ENCODE measurements at places on chromosomes 16 and 17.
A peak's percentile ranks its signal among the peaks of the same experiment; 100 is the strongest.

GRCh38 chr16:19152042-19152441 is 16.0 kb upstream of the SYT17 start:
- no peak for DNase-seq

DNA sequence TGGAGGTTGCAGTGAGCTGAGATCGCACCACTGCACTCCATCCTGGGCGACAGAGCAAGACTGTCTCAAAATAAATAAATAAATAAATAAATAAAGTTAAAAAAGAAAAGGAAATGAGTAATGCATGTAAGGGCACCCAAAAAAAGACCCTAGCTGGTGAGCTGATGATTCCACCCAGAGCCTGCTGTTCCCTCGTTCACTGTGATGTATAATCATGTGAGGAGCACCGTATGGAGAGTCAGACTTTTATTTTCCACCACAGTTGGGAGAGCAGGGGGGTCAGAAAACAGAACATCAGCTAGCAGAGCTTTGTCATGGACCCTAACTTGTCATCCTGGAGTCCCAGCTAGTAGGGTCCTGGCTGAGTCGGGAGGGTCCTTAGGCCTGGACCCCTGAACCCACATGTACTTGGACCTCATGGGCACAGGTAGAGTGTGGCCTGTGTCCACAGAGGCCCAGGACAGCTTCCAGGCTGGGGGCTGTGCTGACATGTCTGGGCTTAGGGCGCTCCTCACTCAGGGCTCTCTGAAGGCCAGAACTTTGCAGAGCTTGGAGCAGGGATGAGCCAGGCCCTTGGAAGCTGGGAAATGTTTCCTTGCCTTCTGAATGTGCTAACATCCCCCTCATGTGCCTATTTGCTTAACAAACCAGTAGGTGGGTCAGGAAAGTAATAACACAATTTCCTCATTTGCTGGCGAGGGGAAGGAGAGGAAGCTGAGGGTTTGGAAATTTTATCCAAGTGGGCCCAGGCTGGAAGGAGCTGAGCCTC is 18.8 kb upstream of the LASP1NB start:
- no peak for DNase-seq

- DNase-seq = no peak
Measured at GRCh38 chr17:39171933-39172332, 6.0 kb upstream of the ARL5C start.

- DNase-seq = no peak
Measured at GRCh38 chr16:28846933-28847273, 755 bp upstream of the TUFM start.

GRCh38 chr17:45787044-45787443 is 2.9 kb downstream of the CRHR1 start:
- no peak for DNase-seq

DNA sequence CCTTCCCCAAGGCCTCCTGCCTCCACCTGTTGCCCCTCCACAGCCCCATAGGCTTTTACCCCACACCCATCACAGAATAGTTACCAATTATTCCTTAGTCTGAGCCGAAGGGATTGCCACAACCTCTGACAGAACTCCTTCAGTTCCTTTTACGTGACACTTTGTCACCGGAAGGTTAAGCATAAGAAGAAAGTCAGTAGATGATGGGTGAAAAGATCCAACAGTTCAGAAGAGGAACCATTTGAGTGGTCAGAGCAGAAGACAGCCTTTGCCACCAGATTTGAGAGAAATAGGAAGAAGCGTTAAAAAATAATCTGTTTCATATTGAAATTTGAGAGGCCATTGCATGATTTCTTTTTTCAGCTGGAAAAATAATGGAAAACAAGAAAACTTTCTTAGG is 1.2 kb downstream of the SRR start:
- DNase-seq = no peak

- no peak for DNase-seq
Measured at GRCh38 chr16:81624760-81625543, 154.1 kb upstream of the PLCG2 start.

DNA sequence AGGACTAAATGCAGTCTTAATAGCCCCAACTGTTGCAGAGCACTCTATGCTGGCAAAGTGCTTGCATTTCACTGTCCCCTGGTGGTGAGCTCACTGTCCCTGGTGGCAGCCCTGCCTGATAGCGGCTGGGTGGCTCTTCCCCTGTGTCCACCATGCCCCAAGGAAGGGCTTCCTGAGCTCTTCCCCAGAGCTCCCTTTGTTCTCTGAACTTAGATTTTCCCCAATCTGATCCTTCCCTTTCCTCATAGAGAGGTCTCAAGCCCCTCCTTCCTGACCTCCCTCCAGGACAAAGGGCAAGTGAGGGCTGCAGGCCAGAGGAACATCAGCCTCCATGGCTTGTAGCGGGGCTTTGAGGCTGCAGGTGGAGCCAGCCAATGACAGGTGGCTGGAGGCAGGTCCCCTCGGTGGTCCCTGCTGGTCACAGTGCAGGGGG is 17.0 kb downstream of the BEAN1 start:
- no peak for DNase-seq

DNA sequence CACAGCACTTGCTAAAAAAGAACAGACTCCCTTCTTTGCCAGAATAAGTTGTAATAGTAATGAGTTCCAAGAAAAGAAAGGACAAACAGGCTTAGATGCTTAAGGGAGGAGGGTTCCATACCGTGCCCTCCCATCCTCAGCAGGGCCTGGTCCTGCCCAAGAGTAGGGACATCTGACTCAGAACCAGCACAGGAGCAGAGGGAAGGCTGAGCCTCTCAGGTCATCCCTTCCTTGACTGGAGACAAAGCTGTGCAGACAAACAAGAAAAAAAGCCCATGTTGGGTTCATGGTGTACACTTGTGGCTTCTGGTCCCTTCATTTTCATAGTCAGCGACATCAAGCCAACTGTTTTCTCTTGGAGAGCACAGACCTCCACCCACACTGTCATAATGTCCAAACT is 44.2 kb upstream of the NDRG4 start:
- no peak for DNase-seq

- DNase-seq = no peak
Measured at GRCh38 chr17:48541036-48541576, 3.8 kb downstream of the HOXB2 start.

GRCh38 chr17:15366026-15366425 is 24.6 kb upstream of the TEKT3 start:
- DNase-seq = no peak

DNA sequence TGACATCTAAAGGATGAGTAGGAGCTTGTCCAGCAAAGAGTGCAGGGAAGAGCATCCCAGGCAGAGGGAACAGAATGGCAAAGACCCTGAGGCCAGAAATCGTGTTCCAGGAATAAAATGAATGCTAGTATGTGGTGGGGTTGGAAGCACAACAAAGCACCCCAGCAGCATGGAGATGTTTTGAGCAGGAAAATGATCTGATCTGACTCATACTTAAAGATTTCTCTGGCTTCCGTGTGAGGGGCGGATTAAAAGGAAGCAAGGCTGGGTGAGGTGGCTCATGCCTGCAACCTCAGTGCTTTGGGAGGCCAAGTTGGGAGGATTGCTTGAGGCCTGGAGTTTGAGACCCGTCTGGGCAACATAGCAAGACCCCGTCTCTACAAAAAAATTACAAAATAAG is 2.3 kb downstream of the SLC5A11 start:
- no peak for DNase-seq

DNA sequence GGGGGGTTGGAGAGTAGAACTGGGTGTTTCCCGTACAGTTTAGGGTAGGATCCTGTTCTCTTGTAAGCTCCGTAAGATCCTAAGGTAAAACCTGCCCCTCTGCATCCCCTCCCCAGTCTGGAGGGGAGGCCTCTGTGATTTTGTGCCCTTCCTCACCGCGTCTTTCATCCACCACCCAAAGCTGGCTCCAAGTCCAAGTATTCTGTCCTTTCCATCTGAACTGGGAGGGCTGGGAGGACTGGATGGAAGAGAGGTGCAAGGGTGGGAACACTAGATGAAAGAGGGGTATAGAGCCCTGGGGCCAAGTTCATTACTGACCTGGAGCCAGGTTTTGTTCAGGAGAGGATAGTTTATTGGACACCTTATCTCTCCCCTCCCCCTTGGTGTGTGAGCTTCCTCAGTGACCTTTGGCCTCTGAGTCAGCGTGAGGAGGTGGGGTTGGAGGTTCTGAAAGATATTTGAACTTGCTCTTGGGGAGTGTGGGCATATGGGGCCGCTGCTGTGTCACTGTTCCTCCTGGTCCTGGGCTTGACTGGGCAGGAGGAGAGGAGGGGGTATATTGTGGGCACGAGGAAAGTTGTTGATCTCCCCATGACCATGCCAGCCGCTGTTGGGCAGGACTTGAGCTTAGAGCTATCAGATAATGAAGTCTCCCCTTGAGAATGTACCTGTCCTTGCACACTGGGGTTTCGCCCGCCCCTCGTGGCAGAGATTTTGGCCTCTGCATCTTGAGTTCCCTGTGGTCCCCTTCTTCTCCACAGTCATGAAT is 1.6 kb downstream of the LASP1 start:
- peak; percentile 56 for DNase-seq

DNA sequence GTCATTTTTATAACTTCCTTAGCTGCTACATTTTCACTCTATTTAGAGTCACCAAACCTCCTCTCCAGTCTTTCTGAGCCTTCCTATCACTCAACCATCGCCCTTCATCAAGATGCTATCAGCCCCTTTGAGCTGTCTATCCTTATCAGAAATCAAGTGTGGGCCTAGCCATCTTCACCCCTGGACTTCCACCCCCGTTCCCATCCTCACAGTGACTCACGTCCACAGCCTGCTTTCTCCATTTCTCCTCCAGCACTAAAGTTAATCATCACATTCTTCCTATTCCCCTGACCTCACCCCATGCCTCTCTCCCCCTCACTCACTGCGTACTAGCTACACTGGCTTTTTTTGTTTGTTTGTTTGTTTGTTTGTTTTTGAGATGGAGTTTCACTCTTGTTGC is 2.4 kb upstream of the TEKT3 start:
- DNase-seq = no peak

DNA sequence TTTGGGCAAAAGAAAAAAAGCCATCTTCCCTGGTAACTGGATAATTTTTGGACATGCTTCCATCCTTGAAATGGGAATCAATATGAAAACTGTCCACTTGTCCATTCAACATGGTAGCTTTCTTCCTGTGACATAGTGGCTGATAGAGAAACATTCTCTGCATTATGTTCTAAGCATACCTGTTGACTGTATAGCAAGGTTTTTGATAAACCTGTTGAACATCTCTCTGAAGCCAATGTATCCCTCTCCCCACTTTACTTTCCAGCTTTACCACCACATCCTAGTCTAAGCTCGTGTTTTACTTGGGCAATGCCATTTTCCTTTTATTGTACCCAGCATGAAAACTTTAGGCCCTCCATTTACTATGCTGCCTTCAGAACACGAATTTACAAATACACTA is 630.1 kb downstream of the TOX3 start:
- no peak for DNase-seq

GRCh38 chr16:56967733-56968132 is 6.0 kb downstream of the CETP start:
- no peak for DNase-seq

- DNase-seq = no peak
Measured at GRCh38 chr17:2151358-2152033, 96.6 kb downstream of the HIC1 start.

GRCh38 chr16:86975445-86975844 is 341.7 kb downstream of the C16orf95 start:
- no peak for DNase-seq

GRCh38 chr17:81508639-81509206 is 3.9 kb downstream of the ACTG1 start:
- DNase-seq = no peak

GRCh38 chr17:73782641-73783381 is 138.6 kb upstream of the SDK2 start:
- no peak for DNase-seq

- DNase-seq = no peak
Measured at GRCh38 chr16:56382459-56382858, 42.9 kb downstream of the AMFR start.

DNA sequence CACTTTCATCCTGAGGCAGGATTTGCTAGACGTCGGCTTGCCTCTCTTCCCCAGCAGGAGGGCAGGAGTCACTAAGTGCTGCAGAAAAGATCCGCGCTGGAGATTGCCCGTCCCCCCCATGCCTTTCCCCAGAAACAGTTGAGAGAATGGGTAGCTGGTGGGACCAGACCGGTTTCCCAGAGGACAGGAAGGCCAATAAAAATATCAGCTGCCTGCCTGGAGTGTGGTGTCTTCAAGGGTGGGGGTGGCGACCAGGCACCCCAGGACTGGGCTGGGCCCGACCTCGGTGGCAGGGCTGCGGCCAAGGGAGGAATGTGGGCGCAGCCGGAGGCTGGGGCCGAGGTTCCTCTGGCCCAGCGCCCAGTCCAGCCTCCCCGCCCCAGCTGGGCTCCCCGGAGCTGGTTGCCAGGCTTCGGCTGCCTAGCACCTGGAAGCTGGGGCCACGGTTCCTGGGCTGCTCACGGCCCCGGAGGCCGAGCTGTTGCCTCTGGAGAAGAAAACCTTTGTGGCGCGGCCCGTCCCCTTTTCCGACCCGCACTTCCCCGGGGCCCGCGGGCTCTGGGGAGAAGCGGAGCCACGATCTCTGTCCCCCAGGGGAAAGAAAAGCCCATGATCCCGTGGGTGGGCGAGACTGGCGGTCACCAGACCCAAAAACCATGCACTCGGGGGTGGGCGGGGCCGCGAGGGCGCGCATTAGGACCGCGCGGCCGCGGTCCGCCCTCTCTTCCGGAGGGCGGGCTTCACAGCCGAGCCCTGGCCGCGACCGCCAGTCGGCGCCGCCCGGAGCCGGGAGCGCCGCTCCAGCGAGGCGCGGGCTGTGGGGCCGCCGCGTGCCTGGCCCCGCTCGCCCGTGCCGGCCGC is at the start of gene TRAF4:
TRAF4 (plus strand) TSS at position 769 of the 861 bp plus-strand sequence. CDS start 102 bp downstream, outside the sequence.
- DNase-seq = no peak

DNA sequence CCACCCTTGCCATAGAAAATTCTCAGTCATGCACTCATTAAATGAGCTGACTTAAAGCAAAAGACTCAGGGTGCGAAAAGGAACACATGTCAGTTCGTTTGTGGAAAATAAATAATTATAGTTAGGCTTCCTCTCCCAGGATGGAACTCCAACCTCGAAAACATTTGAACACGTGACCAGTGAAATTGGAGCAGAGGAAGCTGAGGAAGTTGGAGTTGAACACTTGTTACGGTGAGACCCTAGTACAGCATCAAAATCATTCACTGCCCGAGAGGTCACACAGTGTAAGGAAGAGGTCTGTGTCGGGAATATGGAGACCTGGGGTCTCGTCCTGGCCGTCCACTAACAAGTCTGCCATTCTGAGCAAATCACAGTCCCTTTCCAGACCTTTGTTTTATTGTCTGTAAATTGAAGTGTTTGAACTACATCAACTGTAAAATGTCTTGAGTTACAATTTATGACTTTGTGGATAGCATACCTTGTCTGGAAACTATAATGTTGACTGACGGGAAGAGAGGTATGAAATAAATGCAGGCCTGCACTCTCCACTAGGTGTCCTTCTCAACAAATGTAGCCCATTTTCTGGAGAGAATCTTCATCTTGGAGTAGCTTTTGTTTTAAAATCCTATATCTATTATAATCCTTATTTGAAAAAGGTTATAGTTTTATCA is 7.7 kb downstream of the PSMD7 start:
- DNase-seq = no peak
